ENCODE measurements at places on chromosomes 5 and 9. TPM values are rescaled to one million over a fixed set of nuclear protein-coding genes. Genes with fewer than 3 reads are reported as not detected.
A peak's percentile ranks its signal among the peaks of the same experiment; 100 is the strongest.

Gene TJP2
- total RNA-seq: 2.4 TPM

DNA sequence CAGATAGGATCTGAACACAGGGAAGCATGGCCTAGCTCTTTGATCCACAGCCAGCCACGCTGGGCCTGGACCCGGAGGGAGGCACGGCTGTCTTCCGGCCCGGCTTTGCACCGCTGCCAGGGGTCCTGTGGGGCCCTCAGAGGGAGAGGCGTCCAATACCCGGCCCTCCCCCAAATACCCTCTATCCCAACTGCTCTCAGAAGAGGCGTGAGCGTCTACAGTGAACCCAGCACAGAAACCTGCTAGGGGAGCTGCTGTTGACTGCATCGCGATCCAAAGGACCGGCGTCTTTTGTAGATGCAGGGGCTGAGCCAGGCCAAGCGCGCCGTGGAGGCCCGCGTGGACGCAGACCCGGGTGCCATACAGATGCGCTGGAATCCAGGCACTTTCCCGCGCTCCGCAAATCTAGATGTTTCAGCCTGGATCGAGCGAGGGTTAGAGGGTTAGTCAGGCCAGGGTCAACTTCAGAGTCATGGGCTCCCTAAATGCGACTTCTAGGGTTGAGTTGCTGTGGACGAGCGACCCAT, 1.1 kb upstream of the TCF7 start:
- no peak for DNase-seq

Gene PCDHA9
- not detected for total RNA-seq

DNA sequence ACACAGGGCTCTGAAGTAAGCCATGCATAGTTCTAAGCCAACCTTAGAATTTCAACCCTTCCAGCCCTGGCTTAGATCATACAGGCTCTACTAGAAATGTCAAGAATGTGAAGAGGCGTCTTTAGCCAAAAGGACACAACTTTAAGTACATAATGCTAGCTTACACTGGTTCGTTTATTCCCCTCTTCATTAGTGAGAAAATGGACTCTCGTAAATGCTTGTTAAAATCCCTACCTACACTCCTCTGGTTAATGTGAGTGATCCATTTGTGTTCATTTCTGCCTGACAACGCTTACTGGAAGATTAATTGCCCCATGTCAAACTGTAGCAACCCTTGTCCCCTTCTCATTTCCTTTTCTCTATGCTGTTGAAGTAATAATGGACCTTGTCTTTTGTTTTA, 149.3 kb upstream of the POU5F2 start:
- no peak for DNase-seq

- no peak for DNase-seq
Observed at GRCh38 chr5:10331341-10331796, 22.1 kb upstream of the MARCHF6 start.

DNA sequence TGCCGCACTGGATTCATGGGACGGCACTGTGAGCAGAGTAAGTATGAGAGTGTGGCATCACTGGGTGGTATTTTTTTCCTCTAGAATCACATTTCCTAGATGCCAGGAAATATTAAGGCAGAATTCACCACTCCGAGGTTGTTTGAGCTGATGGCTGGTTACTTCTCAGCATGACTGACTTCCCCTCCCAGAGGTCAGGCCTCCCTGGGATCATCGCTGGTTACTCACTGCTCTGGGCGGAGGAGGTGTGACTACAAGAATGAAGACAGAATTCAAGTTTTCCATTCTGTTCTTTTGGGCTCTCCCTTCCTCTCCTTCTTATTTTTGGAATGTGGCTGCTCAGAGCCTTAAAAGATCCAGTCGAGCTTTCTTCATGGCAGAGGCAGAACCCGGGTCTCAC, 76.6 kb upstream of the PRRC1 start:
- no peak for DNase-seq

Gene DPYSL3
- not detected for total RNA-seq

- DNase-seq: no peak
Observed at GRCh38 chr5:383621-384020, 59.4 kb upstream of the EXOC3 start.

DNA sequence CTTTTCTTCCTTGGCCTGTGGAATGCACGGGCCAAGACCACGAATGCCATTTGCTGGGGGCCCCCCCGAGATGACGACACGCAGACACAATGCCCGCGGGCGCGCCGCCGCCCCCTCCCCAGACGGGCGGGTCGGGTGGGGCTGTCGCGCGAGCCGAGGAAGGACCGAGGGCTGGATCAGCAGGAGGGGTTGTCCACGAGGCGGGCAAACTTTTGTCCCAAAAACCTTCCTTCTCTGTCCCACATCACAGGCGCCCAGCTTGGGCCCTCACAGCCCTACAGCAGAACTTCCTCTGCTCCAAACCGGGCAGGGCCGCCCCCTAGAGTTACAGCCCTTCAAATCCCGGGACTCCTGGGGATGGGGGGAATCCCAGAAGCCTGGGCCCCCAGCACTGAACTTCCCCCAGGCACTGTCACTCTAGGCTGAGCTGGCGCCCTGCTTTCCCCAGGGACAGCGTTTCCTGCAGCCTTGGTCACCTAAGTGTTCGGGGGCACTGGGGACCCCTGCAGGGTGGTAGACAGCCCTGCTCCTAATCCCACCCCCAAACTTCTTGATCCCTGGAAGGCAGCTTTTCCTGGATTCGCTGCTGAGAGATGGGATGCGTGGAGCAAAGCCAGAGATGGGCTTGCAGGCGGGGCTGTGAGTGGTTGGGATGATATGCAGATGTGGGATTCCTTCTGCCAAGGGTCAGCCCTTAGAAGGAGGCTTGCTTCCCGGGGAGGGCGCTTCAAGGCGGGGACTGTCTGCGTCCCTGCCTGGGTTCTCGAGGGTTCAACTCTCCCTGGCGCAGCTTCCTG, 980 bp downstream of the COL5A1 start:
- DNase-seq: no peak

- no peak for DNase-seq
Observed at GRCh38 chr5:125696762-125697161, 726.4 kb upstream of the GRAMD2B start.

- DNase-seq: peak; percentile 79
Observed at GRCh38 chr9:130128733-130129431, 43.3 kb upstream of the NCS1 start.

Gene DRD1
- total RNA-seq: not detected

GRCh38 chr9:5073701-5074100, 88.6 kb downstream of the JAK2 start:
- DNase-seq: no peak

Gene SH3RF2
- total RNA-seq: not detected

GRCh38 chr5:180034564-180034963, 37.0 kb downstream of the RNF130 start:
- no peak for DNase-seq

All from B cell (primary cell).